ENCODE measurements at places on chromosomes 11 and 22.

DNA sequence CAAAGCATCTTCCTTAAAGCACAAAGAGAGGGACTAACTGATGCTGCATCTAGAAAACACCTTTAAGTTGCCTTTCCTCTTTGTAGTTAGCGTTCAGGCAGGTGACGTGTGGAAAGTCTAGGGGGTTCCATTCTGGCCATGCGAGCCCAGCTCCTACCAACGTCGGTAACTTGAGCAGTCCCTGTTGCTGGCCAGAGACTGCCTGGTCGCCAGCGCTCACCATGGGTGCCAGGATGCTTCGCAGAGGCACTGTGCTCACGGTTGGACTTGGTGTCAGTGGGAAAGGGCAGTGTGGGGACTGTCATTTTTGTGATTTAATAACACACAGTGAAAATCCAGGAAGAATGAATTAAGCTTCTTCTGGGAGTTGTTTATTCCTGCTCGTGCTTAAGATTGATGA lies 40.6 kb downstream of the PPP2R1B start:
- DNase-seq: no peak

- no peak for DNase-seq
These were observed 30.5 kb upstream of the GCAT start for GRCh38 chr22:37777122-37777687.

DNA sequence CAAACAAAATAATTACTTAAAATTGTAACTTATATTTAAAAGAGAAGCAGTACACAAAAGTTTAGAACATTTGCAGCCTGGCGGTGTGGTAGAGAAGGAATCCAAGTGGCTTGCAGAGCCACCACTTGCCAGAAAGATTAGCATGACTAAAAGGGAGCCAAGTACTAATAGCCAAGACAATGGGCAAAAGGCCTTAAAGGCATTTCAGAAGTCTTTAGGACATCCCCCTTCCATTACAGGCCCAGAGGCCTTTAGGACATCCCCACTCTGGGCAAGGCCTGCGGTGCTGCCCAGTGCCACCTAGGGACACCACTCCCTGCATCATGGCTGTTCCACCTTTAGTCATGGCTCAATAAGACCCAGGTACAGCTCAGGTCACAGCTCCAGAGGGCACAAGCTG lies 32.4 kb downstream of the TMEM225 start:
- no peak for DNase-seq

DNA sequence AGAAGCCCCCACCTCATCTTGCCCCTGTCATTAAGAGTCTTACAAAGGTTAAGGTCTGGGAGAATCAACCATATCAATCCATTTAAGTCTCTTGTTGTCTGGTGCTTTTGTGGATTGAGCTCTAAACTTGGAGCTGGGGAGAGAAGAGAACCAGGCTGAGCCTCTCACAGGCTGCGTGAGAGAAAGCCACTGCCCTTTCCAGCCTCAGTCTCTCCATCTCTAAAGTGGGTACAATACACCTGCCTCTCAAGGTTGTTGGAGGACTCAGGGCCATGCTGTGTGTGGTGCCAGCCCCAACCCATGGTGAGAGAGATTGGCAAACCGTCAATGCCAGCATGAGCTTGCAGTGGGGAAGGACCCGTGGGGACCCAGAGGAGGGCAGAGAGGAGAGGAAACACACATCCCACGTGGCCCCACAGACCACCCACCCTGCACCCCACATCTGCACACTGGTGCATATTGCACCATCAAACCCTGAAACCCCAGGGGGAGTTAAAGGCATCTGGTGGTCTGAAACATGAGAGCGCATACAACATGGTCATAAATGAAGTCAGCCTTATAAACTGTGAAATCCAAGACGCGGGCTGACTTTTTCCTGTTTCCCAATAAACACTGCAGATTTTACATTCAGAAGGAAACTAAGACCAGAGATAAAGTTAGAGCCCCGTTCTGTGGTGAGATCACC lies 27.5 kb upstream of the FBLN1 start:
- DNase-seq: no peak

GRCh38 chr11:79440571-79441460 lies at the start of gene TENM4:
TSS of gene TENM4 (minus strand) at chr11:79441030. CDS start at chr11:79069944, 371,086 bp downstream.
- peak; percentile 54 for DNase-seq

DNA sequence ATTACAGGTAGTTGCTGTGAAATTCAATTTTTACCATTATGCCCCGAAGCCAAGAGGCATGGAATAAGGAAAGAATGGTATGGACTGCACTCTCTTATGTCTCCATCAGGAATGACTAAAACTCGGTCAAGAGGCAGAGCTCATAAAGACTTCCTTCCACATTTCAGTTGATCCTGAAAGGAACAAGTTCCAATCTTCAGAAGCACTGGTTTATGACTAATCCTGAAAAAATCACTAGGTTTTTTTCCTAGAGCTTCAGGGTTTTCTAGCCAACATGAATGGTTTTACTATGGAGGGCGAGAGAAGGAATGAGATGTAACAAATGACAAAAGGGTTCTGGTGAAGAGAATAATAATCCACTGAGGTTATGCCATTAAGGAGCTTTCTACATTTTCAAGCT lies 832.2 kb downstream of the NTM start:
- DNase-seq: no peak

DNA sequence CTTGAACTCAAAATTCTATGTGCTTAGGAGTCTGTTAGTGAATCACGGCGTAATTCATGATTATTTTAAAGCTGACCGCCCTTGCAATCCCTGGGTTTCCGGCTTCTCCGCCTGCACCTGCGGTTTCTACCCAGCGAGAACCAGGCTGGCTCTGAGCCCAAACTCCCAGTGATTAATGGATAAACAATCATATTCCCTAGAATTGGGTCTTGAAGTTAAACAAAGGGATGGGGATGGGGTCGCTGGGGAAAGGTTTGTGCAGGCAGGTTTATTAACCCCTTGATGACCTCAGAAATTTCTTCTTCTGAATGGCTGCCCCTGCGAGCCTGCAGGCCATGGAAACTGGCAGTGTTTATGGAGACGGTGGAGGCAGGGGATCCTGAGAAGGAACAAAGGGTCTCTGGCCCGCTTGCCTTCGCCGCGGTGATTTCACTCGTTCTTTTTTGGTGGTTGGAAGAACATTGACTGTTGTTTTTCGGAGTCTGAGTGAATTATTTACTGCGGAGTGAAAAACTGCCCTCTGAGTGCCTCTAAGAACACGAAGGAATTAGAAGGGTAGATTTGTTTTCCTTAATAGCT lies 1000.3 kb downstream of the BRD1 start:
- DNase-seq: peak; percentile 18

GRCh38 chr11:27357250-27357649 lies 5.8 kb downstream of the CCDC34 start:
- no peak for DNase-seq

DNA sequence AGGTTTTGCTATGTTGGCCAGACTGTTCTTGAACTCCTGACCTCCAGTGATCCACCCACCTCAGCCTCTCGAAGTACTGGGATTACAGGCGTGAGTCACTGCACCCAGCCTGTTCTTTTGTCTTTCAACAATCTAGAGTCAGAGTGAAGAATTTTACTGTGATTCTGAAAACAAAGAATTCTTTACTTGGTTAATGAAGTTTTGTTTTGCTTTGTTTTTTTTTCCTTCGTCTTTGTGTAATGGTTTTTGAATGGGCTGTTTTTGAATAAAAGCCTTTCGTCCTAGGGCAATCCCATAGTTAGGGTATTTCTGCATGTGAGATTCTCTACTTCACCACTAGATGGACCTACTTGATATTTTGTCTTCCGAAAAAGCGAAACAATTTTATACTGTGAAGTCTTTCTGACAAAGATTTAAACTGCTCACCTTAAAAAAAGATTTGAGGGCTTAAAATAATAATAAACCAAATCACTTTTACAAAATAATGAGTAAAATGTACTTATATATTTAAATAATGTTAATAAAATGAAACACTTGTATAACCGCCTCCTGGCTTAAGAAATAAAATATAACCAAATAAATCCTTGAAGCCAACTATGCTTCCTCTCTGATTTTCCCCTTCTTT lies 43.4 kb upstream of the SC5D start:
- DNase-seq: no peak

GRCh38 chr22:45548991-45549761 lies 46.5 kb downstream of the FBLN1 start:
- no peak for DNase-seq

- no peak for DNase-seq
These were observed 143.1 kb upstream of the SESN3 start for GRCh38 chr11:95374105-95374504.

- DNase-seq: no peak
These were observed 49.4 kb upstream of the ARHGAP42 start for GRCh38 chr11:100637706-100638105.

- no peak for DNase-seq
These were observed 26.3 kb downstream of the MAP6 start for GRCh38 chr11:75642402-75643113.

- DNase-seq: no peak
These were observed 12.7 kb downstream of the TTLL8 start for GRCh38 chr22:50045211-50046018.

GRCh38 chr11:2149864-2150847 lies 10.9 kb downstream of the INS start:
- DNase-seq: no peak

GRCh38 chr11:130582176-130582575 lies 133.7 kb downstream of the ADAMTS15 start:
- DNase-seq: no peak

GRCh38 chr11:36509201-36509639 lies 852 bp downstream of the TRAF6 start:
- no peak for DNase-seq

DNA sequence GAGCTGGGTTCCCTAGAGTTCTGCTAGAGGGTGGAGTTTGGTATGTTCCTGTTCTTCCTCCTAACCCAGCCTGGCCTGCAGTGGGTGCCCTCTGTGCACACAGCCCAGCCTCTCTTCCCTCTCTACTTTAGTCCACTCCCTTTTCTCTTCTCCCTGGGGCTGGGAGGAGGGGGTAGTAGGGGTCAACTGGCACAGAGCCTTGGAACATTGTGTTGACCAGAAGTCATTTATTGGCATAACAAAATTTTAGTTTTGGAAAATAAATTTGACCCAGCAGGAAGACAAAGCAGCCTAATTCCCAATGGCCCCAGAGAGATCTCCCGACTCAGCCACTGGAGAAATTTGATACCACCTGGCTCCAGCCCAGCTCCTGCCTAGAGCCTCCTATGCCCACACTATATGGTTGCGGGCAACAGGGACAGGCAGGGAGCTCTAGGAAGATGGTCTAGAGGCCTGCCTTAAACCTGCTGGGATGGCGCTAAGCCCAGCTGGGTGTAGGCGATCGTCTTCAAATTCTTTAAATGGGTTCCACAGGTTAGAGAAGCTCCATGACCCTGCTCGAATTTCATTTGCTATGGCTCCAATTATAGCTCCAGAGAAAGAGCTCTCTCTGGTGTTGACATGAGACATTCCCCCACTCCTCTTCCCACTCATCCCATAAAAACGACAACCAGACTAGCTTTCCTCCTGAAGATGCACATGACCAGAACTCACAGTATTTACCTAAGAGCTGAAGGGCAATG lies 9.9 kb downstream of the PCSK7 start:
- peak; percentile 60 for DNase-seq

- DNase-seq: no peak
These were observed 54.4 kb downstream of the NARS2 start for GRCh38 chr11:78520230-78520629.

DNA sequence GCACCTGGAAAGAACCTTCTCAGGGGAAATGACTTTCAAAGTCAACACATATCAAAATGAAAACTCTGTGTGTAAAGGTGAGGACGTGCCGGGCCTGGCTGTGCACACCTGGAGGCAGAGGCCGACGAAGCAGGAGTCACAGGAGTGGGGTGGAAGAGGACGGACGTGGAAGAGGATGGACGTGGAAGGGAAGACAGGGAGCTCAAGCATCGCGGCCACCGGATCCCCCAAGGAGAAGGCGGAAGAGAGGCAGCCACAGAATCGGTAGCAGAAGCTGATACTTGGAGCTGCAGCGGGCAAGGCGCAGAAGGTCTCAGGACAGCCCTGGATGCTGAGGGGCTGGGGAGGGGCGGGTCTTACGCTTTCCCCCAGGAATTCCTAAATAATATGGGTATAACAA lies 519.8 kb downstream of the BRD1 start:
- DNase-seq: no peak

DNA sequence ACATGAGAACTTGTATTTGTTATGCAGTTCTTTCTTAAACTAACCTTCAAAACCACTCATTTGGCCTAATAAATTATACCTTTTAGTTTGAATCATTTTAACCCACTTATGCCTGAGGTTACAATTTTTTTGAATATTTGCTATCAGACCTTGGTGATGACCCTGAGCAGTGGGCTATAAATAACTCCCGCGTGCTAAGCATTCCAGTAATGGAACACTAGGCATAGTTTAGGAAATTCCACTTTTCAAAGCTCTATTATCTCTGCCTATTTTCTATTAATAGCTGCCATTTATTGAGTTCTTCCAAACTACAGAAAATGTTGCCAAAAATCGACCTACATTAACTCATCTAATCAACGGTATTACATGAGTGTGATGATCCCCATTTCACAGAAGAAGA lies 993.4 kb upstream of the FAT3 start:
- no peak for DNase-seq

Data from NCI-H510A (cell line).